Stimulated activated CD8-positive, alpha-beta memory T cell treated with anti-CD3 and anti-CD28 coated beads, Interleukin-15, amount 100 ng/mL, for 24 hours (primary cell): ENCODE measurements at places on chromosomes 1 and 21.

- DNase-seq = no peak
These were observed 47.1 kb upstream of the CSF3R start for GRCh38 chr1:36529769-36530260.

GRCh38 chr1:188249811-188250210, 1421.1 kb downstream of the PLA2G4A start:
- no peak for DNase-seq

DNA sequence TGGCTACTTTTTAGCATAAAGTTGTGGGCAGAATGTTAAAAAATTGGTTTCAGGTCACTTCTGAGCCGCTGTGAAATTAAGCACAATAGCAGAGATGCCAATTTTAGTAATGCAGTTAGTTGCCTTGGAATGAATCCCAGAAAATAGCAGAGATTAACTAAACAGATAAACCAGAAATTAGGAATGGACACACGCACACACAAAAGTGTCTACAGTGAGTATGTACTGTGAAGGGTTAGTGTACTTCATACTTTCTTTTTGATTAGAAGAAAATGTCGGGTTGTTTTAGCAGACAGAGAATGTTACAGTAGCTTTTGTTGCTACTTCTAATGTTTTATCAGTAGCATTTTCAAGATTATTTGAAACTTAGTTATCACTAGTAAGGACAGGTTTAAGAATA, 106.7 kb downstream of the LEPR start:
- DNase-seq = no peak

DNA sequence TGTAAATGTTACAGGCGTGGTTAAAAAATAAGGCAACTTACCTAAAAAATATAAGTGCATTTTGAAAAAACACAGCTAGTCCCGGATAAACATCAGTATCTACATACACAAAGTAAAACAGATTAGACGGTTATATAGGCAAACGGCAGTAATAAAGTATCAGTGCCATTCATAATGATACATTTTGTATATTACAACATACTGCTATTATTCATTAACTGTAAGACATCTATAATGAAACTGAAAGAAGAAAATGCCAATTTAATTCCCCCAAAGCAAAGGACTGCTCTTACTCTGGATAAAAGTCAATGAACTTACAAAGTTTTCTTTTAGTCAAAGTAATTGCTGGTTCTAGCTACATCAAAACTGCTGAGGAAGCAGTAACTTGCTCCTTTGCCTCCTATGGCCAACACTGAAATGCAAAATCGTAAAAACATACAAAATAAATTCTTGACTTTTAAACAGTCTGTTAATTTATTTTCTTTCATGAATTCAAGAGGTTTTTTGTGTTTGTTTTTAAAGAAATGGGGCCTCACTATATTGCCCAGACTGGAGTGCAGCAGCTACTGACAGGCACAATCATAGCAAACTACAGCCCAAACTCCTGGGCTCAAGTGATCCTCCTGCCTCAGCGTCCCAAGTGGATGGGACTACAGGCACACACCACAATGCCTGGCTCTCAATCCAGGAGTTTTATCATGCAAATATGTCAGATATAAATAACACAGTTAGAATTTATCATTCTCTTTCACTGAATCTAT, 23.9 kb downstream of the TMEM50B start:
- no peak for DNase-seq

GRCh38 chr21:34673006-34673405, 4.2 kb downstream of the CLIC6 start:
- DNase-seq = no peak

DNA sequence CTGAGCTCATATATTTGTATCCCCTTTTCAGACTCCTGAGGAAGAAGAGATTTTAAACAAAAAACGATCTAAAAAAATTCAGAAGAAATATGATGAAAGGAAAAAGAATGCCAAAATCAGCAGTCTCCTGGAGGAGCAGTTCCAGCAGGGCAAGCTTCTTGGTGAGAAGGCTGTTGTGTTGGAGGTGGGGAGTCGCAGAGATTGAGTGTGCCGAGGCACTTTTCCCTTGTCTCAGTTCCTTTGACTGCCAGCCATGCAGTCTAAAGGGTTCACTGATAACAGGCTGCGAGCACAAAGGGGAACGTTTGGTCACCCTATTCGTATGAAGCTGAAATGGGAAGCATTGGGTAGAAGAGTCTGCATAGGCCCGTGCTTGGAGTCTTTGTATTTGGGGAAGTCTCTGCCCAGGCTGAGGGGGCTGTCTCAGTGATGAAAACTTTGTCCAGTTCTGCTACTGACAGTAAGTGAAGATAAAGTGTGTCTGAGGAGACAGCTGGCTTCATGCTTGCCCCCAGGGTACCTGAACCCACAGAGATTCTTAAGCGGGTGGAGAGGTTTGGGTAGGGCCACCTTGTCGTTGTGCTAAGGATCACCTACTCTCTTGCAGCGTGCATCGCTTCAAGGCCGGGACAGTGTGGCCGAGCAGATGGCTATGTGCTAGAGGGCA, 2.8 kb downstream of the RPS8 start:
- DNase-seq = no peak

DNA sequence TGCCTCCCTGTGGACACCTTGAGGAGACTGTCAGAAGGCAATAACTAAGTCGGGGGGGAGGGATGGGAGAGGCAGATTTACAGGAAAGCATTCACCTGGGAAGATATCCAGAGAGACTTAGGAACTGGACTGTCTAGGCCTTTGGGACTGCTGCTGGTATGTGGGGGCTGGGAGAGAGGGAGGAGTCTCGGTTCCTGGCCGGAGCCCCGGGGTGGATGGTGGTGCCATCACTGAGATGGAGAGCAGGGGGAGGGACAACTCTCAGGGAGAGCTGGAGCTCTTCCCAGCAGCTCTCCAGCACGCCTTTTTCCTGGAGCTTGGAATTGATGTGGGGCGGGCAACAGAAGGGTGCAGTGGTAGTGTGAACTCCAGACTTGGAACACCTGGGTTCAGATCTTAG, 22.1 kb downstream of the PTPRF start:
- DNase-seq = no peak
